Anterior cingulate cortex (tissue), 58 donors: ENCODE measurements at places on chromosomes 6 and 20.

DNA sequence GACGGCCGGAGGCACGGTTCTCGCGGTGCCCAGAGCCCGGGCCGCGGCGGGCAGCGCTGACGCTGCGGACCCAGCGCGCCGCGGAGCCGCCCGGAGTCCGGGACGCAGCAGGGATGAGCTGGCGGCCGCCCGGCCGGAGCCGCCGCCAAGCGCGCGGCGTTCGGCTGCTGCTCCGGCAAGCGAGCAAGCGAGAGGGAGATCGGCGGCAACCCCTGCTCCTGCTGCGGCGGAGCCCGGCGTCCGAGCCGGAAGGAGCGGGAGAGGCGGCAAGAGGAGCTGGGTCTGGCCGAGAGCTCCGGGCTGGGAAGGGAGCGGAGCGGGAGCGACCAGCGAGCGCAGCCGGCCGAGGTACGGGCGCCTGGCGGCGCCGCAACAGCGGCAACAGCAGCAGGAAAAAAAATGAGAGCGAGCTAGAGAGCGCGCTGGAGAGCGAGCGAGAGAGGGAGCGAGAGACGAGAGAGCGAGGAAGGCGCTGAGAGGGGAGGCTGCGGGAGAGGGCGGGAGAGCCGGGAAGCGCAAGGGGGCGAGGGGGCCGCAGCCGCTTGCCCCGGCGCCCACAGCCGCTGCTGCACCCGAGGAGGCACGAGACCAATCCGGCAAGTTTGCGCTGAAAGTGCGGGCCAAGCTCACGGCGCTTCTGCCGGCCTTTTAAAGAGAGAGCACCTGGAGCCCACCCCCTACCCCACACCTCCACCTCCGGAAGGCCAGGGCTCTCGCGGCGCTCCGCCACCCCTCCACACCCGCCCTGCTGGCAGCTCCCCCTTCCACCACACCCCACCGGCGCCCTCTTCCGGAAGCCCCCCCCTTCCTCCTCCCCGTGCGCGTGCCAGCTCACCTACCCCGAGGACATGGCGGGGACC, 496 bp downstream of the GRM4 start:
- no peak for DNase-seq

DNA sequence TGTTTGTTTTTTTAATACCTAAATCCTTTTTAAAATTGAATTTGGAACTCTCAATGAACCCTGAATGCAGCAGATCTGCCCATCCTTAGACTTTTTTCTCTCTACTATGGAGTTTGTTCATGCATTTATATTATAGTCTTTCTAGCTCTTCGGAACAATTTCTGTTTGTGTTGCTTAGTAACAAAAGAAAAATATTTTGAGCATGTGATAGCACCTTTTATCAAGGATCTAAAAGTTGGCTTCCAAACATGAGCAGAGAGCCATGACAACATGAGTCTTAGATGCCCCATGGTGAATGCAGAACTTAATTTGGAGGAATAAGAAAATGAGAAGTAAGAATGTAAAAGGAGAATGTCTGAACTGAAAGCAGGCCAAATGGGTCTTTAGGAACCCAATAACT, 133.7 kb downstream of the EDN1 start:
- DNase-seq, result no peak

DNA sequence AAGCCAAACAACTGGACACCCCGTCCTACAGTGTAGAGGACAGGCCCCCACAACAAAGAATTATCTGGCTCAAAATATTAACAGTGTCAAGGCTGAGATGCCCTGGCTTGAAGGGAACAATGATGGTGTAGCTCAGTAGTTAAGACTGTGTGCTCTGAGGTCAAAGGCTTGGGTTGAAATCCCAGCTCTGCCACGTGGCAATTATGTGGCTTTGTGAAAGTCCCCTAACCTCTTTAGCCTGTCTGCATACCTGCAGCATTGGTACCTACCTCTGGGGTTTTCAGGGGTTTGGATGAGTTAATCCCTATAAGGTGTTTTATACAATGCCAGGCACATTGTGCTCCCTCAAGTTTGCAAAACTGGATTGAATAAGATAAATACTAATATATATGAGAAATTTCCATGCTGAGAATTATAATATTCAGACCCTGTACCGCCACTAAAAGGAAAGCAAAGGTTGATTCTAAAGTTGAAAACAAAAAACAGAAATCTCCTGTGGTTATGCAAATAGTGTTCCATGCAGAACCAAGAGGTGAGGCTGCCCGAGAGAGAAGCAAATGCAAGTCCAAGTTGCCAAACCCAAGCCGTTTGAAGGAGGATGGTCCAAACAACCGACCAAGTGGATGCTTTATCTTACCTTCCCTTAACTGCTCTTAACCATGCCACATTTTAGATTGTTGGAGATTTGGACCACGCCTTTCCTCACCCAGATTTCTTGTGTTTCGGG, 199.8 kb downstream of the NFATC2 start:
- no peak for DNase-seq

GRCh38 chr6:44265722-44266233, 427 bp upstream of the NFKBIE start:
- DNase-seq, result no peak

DNA sequence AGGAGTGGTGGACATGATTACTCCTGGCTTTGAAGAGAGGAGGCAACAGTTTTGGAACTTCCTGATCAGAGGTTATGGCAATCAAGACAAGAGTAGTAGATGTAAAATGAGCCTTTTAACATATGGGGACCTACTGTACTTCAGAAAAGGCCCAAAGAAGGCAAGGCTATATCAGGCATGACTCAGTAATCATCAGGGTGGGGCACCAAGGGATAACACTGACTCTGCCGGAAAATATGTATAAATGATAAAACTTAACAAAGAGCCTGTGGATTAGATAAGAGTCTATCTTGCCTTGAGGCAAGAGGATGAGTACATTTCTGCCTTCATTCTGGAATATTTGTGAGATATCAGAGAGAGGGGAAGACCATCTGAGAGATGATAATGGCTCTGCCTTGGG, 1389.9 kb upstream of the MAP3K7 start:
- DNase-seq, result no peak

- DNase-seq, result no peak
Observed at GRCh38 chr20:235891-236290, 8.8 kb downstream of the DEFB129 start.

DNA sequence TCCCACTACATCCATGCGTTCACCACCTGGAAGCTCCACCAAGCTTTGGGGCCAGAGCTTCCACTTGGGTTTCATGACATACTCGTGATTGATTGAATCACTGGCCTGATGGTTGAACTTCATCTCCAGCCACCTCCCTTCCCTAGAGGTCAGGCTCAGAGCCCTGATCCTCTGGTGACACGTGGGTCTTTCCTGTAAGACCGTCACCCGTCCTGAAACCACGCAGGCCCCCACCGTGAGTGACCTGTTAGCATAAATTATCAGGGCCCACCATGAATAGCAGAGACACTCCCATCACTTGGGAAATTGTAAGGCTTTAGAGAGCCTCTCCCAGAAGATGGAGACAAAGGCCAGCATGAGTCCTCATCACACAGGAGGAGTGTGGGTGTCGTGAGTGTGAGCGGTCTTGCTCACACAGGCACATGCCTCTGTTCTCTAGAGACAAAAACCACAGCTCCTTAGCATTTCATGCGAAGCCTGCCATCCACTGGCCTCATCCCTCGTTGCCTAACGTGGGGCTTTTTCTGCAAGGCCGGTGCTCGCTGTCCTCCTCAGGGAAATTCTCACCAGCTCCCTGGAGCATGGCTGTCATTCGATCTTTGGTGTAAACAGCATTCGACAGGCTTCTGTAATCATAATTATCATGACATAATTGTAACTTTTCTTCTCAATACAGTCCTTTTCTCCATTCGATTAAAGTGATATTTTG, 65.1 kb upstream of the DUSP22 start:
- no peak for DNase-seq

- DNase-seq, result no peak
Observed at GRCh38 chr6:71902261-71902660, 15.9 kb downstream of the RIMS1 start.

DNA sequence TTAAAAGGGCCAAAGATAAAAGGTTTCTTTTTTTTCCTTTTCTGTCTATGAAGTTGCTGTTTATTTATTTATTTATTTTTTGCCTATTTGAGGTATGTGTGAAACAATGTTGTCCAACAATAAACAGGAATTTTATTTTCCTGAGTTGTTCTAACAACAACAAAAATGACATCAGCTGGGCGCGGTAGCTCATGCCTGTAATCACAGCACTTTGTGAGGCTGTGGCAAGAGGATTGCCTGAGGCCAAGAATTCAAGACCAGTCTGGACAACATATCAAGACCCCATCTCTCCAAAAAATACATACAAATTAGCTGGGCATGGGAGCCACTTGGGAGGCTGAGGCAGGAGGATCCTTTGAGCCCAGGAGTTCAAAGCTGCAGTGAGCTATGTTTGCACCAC, 44.1 kb downstream of the MGME1 start:
- no peak for DNase-seq

- no peak for DNase-seq
Observed at GRCh38 chr6:24825130-24825630, 26.5 kb upstream of the ARMH2 start.

DNA sequence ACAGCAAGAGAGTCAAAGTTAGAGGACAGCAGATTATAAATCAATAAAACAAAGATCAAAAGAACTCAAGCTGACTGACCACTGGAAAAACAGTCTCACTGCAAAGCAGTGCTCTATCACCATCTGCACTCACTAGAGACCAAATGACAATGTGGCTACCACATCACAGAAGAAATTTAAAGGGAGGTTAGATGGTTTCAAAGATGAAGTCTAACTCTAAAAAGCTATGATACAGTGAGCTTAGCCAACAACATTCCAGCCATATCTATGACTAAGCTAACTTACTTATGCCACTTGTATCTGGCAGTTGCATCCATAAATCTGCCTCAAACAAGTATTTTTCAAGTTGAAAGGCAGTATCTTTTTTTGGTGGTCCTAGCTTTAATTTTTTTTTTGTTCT, 68.6 kb downstream of the ARHGAP18 start:
- DNase-seq, result no peak

GRCh38 chr6:25130518-25130917, 148.7 kb upstream of the CARMIL1 start:
- no peak for DNase-seq

DNA sequence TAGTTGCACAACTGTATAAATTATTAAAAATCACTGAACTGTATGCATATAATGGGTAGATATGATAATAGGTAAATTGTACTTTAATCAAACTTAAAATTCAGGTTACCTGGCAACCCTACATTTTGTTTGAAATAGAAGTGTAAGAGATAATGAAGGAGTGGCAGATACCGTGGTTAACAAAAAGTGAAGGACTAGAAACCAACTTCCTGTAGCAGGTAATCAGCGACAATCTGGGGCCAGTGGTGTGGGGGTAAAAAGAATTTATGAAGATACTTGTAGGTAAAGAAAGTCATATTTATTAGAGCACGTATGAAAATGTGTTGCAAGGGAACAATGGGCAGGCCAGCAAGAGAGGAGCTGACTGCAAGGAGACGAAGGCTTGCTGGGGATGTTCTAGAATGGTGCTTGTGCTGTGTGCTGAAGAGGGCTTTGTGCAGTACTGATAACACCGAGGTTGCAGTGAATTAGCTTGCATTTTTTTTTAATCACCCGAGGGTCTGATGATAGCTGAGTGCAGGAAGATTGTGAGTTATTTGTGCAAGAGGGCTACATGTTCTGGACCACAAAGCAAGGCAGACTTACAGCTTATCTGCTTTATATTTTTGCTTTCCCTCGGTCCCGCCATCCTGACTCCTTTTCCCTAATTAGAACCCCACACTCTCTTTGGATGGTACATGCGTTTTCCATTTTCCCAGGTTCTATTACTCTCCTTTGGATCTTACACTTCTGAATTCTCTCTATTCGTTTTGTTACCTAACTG, 4.6 kb upstream of the ENPP1 start:
- DNase-seq, result no peak

DNA sequence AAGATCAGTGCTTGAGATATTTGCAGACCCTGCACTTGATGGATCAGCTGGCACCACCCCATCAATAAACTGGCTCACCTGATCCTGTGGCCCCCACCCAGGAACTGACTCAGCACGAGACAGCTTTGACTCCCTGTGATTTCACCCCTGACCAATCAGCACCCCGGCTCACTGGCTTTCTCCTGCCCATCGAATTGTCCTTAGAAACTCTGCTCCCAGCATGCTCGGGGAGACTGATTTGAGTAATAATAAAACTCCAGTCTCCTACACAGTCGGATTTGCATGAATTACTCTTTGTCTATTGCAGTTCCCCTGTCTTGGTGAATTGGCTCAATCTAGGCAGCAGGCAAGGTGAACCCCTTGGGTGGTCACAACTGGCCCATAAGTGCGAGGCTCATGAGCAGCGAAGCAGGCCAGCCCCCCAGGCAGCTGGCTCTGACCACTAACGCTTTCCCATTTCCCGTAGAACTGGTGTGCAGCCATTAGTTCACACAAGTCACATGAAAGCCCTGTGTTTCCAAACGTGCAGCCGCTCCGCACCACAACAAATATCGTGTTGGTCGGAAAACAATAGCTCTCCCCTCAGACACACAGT, 79.6 kb downstream of the RSPH3 start:
- no peak for DNase-seq

GRCh38 chr6:162173466-162173865, 554.1 kb downstream of the PRKN start:
- DNase-seq, result no peak

DNA sequence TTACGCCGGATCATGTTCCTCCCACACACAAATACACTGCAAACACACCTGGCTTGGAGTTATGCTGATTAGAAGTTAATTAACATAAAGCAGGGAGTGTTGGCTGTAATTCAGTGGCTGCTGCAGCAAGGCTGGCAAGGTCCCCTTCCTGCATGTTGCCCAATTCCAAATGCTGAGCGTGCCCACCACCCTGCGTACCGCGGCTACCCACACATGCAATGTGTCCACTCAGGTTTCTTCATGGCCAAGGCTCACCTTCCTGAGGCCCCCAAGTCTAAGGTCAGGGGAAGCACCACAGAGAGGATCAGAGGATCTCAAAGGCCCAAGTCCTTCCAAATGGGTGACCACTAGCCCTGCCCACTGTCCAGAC, 11.6 kb upstream of the PRND start:
- DNase-seq, result no peak

DNA sequence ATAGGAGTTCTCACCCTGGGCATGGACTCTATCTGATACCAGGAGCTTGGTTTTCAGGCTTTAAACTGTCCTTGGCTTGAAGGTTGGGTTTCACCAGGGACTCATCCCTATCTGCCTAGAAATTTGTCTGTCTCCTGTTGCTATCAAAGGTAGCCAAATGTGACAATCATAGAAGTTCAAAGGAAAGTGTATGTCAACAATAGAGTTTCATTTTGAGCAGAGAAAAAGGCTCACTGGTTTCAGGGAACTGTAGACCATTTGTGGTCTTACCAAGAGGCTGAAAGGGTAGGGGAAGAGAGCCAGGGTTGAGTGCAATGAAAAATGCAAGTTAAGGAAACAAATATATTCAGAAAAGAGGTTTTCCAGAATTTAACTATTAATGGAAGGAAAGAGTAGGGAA, 966.8 kb upstream of the CITED2 start:
- no peak for DNase-seq

DNA sequence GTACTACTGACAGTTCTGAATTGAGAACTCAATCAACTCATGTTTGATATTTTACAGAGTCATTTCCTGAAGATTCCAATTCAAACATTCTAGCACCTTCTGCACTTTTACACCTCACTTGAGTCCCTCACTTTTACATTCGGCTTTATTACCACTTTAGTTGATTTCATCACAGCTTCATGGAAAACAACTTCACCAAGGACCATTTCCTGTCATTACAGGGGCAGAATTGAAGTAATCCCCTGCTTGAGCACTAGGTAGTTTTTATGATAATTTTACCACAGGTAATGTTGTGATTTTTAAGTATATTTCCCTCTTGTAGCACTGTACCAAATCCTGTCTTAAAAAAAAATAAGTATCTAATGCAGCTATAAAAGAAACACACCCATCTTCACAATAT, 312.9 kb downstream of the BTBD9 start:
- no peak for DNase-seq
